ENCODE measurements at places on chromosomes 12 and 14.

DNA sequence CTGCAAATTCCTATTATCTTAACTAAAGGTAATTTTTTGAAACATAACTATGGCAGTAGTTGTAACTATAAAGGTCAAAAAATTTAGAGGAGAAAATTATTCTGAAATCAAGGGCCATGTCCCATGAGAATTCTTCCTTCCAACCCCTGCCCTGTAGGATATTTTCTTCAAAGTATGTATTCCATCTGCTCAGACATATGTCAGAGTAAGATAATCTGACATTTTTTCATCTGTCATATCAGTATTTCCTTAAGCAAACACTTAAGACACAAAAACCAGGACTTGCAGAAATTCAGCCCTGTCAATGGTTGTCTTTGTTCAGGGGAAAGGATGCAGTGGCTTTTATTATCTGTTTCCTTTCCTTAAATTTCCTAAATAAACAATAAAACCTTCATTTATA, 36.3 kb downstream of the ACSS3 start:
- no peak for DNase-seq

- DNase-seq: no peak
Measured at GRCh38 chr12:113472191-113473121, 785 bp upstream of the LHX5 start.

DNA sequence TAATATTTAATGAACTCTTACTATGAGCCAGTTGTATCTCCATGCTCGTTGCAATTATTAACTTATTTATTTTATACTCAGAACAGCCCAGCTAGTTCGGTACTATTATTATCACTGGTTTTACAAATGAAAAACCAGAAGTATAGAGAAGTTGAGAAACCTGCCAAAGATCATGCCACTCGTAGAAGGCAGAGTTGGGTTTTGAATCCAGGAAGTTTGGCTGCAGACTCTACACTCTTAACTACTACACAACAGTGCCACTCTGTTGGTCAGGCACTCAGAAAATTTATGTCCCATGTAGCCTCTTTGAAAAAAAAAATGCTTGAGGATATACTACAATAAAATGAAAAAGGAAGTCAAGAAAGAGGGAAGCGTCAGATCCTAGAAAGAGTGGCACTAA, 71.5 kb upstream of the ARID2 start:
- DNase-seq: no peak

- DNase-seq: no peak
Measured at GRCh38 chr12:21849878-21850277, 75.4 kb upstream of the KCNJ8 start.

- no peak for DNase-seq
Measured at GRCh38 chr14:105267820-105268548, 19.7 kb downstream of the BTBD6 start.

- no peak for DNase-seq
Measured at GRCh38 chr12:113456761-113457160, 14.9 kb downstream of the LHX5 start.

GRCh38 chr12:121930862-121931261, 12.5 kb downstream of the CFAP251 start:
- DNase-seq: no peak

- DNase-seq: no peak
Measured at GRCh38 chr14:96536807-96537206, 34.6 kb downstream of the PAPOLA start.

GRCh38 chr12:67415473-67415872, 146.3 kb downstream of the CAND1 start:
- no peak for DNase-seq

- DNase-seq: no peak
Measured at GRCh38 chr12:24711056-24712008, 237.6 kb downstream of the BCAT1 start.

DNA sequence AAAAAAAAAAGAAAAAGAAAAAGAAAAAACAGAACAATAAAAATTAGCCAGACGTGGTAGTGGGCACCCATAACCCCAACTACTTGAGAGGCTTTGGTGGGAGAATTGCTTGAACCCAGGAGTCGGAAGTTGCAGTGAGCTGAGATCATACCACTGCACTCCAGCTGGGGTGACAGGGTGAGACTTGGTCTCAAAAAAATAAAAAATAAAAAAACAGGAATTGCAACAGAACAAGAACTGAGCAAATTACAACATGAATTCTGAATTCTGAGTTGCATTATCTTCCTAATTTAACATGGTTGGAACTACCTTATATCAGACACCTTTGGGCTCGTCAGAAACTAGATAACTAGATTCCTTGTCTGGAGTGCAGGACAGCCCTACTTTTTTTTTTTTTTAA, 53.3 kb upstream of the NR2C1 start:
- DNase-seq: no peak

GRCh38 chr12:104641862-104642261, 185.1 kb downstream of the CHST11 start:
- peak; percentile 79 for DNase-seq

DNA sequence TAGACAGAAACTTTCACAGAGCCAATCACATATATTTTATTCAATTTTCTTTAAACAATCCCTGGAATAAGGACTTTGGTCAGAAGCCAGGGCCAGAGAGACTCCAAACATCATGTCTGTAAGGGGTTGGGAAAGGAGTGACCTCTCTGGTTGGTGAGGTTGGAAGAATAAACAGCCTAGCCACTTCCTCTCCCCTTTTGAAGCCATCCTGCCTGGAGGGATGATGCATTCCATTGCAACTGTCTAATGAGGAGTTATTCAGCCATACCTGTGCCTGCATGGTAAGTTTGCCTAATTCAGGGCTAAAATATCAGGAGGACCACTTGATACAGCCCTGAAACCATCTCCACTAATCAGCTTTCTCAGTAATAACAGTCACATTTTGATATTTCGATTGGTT, 299.8 kb downstream of the KCNH5 start:
- DNase-seq: no peak

GRCh38 chr14:54564868-54565784, 1.8 kb upstream of the SAMD4A start:
- no peak for DNase-seq

GRCh38 chr12:79555028-79555925, 135.5 kb downstream of the PAWR start:
- no peak for DNase-seq
